HFFc6 (cell line): ENCODE measurements at places on chromosomes 12 and 14.

GRCh38 chr14:31950764-31951637 lies 126.1 kb upstream of the ARHGAP5 start:
- peak; percentile 40 for DNase-seq

DNA sequence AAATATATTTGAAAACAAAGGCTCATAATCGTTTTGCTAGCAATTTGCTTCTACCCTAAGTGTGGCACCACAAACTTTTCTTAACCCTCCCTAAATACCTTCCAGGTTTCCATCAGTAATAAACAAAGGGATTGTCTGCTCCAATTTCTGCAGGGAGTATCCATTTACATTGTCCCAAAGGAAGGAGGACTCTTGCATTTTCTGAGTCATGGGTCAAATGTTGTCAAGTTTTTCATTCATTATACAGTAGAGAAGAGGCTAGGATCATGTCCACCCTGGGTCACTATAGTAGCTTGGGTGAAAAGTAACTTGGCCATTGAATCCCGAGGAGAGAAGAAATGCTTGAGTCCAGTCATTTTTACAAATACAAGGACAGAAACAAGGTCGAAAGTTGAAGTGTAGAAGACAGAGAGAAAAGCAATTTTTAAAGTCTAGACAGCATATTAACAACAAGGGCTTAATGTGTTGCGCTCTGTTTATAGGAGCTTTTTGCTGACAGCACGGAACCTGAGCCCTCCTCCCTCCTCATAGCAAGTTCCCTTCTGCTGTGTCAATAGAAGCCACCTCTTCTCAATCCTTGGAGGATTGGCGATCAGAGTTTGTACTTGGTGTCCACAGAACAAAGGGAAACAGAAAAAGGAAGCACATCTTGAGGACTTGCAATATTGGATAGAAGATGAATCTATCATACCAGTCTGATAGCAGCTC lies 53.1 kb downstream of the TMEM30B start:
- no peak for DNase-seq

DNA sequence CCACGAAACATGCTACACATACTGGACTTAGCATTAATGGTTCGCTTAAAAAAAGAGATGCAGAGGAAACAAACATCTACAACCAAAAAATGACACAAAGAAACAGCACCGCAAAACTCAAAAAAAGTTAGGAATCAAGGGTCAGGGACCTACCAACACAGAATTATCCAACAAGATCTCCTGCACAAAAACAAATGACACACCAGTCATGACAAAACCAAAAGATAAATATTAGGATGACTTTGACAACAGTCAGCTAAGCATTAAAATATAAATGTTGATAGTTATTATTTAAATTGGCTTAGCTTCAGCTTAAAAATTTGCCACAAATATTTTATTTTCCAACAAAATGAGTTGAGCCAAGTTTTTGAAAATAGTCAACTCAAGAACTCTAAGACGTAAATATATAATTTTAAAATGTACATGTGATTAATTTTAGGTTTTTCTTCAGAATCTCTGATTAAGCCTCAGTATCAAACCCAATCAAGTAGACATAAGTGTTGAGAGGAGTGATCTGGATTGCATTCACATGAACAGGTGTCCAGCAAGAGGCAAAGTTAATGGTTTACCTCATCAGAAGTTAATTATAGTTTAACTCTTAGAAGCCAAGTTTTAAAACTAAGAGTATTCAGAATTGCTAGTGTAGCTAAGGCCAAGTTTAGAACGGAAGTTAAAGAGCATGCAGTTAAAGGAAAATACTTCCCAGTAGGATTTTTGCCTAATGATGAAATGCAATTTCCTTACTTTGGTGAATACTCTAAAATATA lies 79.9 kb downstream of the HEATR5A start:
- DNase-seq, result no peak

GRCh38 chr12:111870706-111871105 lies 28.7 kb downstream of the MAPKAPK5 start:
- no peak for DNase-seq

DNA sequence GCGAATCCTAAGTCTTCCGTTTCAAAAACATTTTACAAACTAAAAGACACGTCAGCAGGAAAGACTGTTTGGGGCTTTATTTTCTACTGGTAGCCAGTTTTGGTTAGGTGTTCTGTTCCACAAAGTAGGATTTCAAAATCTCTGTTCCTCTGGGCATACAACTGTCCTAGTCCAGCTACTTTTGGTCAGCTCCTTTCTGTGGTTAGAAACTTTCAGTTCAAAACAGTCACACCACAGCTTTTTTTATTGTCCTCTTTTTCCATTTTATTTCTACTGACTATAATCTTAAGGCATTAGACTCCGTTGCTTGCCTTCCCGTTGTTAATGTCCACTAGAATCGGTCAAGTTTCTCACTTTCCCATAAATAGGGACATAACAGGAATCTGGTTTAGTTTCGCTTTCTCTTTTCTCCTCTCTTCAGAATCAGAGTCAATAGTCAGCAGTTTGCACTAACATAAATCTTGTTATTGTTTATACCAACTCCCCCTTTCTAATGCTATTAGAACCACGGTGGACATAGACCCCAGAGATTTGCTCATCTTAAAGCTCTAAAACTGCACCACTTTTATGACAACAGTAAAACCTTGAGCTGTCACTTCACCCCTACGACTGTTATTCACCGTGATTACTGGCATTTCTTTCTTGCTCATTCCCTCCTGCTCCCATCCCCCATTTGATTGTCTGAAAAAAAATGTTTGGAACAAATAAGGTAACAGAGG lies 41.5 kb upstream of the NPAS3 start:
- no peak for DNase-seq

GRCh38 chr12:113776536-113776935 lies 189.6 kb downstream of the RBM19 start:
- no peak for DNase-seq

DNA sequence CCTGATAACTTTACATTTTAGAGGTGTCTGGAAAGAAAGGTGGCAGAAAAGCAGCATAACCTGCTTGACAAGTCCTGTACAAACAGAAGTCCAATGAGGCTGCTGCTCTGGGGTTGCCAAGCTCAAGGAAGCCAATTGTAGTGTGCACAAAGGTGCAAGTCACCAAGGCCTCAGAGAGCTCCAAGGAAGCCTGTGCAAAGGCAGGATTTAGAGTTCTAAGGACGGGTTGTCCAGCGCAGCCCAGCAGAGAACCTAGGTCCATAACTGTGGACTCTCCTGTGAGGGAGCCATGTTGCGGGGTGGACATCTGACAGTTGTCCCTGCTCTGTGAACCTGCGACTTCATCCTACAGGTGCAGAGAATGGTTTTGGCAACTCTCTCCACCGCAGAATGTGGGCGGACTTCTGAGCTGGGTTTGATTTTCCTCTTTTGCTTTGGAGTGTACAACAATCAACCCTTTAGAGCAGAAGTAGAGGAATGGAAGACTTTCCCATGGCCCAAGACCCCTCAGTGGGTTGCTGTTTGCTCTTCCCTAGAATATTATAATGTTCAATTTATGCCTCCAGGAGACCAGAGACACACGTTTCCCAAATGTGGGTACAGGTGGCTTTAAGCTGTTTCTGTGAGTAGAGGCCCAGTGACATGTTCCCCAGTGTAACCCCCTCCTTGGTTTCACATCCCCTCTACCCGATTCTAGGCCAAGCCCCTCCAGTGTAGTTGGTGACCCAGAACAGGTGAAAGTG lies 81.0 kb downstream of the ETV6 start:
- no peak for DNase-seq

DNA sequence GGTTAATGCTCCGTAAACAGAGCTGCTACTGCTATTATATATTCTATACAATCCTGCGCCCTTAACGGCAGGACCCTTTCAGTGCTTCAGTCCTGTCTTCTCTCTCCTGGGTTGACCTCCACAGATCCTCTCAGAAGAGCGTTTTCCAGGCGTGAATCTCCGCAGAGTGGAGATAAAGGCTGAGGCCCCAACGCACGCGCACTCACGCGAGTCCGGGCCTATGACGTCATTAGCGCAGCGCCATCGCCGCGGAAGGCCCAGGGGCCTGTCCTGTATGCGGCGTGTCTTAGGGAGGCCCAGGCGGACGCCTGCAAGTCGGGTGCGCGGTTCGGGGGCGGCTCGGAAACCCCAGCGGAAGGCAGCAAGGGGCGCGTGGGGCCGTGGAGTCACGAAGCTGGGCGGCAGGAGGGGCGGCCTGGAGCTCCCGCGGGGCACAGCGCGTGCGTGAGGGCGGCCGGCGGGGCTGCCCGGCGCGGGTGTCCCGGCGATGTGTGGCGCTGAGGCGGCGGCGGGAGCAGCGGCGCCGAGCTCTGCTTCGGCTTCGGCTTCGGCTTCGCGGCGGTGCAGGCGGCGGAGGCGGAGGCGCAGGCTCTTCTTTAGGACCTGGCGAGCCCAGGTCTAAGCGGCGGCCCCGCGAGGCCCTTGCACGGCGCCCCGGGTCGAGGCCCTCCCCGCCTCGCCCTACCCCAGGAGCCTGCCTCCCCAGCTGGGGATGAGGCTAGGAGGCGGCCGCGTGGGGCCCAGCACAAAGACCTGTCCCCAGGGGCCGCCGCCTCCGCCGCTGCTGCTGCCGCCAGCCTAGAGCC lies at the start of gene MAPKAPK5:
Gene MAPKAPK5 (plus strand): TSS at position 479 of the 806 bp plus-strand sequence. CDS start 506 bp downstream, outside the sequence.
- peak; percentile 90 for DNase-seq

- DNase-seq, result peak; percentile 89
Observed at GRCh38 chr12:15700595-15700994, 88.6 kb downstream of the EPS8 start.

DNA sequence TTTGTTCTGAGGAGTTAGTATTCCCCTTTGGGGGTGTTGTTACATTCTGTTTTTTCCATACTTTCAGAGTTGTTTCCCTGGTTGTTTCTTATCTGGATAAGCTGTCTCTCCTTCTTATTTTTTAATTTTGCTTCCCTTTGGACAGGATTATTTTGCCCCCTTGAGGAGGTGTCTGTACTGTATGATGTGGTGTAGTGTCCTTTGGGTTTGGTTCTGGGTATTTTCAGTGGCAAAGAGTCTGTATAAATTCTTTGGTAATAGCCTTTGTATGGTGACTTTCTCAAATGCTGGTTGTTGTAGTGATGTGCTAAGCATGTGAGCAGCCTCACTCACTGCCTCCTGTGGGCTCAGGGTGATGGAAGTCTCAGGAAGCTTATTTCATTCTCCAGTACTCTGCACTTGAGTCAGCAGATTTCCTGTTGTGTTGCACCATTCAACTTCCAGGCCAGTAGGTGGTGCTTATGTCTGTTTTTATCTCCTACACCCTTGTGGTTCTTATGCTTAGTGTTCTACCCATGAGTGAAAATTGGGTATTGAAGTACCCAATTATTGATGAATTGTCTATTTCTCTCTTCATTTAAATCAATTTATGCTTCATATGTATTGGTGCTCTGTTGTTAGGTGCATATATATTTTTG lies 103.3 kb upstream of the PMCH start:
- peak; percentile 60 for DNase-seq

DNA sequence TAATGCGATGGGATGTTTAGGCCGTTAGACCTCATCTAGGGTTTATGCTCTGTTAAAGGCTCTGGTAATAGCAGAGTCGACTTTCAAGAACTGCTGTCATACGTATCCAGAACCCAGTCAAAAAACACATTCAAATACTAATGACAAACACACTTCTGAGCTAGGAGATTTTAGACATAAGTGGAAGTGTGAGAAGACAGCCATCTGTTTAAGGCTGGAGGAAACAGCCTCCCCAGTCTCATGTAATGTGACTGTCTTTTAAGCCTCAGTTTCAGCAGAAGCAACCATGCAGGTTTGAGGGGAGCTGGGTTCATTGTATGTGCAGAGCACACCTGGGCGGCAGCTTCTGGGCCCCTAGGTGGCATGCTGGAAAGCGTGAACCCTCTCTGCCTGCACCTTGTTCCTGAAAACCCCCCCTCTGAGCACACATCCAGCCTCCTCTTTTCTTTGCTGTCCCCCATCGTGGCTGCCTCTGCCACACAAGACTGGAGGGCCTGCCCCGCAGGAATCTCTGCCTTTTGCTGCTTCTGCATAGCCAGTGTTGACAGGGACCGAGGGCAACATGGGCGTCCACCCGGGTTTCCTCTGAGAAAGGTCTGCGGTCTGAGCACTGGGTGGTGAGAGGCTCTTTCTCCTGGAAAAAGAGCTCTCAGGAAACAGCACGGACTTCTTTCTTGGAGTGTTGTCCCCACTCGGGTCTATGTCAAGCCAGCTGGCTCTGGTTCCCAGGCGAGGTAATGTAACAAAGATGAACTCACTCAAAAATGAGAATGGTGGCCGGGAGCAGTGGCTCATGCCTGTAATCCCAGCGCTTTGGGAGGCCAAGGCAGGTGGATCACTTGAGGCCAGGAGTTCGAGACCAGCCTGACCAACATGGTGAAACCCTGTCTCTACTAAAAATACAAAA lies 11.6 kb downstream of the WNT5B start:
- no peak for DNase-seq

DNA sequence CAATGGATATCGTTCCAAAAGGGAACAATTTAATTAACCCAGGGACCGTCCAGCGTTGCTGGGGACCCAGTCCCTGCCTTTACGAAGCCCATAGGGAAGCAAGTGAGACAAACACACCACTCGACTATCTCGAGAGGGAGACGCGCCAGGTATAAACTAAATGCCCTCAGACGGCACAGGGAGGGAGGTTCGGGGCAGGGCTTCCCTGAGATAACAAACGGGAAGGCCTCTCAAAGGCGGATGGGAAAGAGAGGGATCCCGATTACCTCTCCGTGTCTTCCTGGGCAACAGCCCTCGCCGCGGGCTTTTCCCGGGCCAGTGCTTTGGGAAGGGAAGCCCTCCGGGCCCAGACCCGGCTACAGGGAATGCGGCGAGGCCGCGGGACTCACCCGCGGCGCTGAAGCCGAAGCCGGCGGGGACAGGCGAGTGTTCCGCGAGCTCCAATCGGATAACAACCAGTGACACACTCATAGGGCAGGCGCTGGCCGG lies 390 bp downstream of the BRAP start:
- DNase-seq, result no peak

GRCh38 chr14:96097752-96098151 lies 58.6 kb downstream of the C14orf132 start:
- DNase-seq, result no peak

GRCh38 chr12:132327336-132328171 lies 1.8 kb downstream of the GALNT9 start:
- DNase-seq, result peak; percentile 90

- peak; percentile 75 for DNase-seq
Observed at GRCh38 chr12:48183091-48183875, at the start of gene CCDC184. Gene CCDC184, plus strand, starts transcription at chr12:48183644. Its CDS starts 479 bp downstream, at chr12:48184123.

DNA sequence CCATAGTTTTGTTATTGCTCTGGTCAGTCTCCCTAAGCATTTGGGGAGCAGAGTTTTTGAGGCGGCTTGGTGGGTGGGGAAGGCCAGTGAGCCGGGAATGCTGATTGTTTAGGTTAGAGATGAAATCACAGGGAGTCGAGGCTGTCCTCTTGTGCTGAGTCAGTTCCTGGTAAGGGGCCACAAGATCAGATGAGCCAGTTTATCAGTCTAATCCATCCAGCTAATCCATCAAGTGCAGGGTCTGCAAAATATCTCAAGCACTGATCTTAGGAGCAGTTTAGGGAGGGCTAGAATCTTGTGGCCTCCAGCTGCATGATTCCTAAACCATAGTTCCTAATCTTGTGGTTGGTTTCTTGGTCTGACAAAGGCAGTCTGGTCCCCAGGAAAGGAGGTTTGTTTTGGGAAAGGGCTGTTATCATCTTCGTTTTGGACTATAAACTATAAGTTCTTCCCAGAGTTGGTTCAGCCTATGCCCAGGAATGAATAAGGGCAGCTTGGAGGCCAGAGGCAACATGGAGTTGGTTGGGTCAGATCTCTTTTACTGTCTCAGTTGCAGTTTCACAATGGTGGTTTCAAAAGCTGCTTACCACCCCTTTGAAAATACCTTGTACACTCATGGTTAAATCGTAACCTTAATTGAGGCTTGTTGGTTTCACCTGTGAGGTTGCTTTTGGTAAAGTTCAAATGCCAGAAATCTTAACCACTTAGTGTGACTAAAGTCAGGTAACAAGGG lies 33.6 kb upstream of the HIGD1C start:
- DNase-seq, result no peak
